Astrocyte (in vitro differentiated cells and primary cell): ENCODE measurements at places on chromosomes 4 and X. TPM values are rescaled to one million over a fixed set of nuclear protein-coding genes. Genes with fewer than 3 reads are reported as not detected.

The DDIT4L gene
- total RNA-seq, result 0.14 and 1.5 TPM in 2 replicates

The IGBP1 gene
- total RNA-seq, result 38.2 and 41.1 TPM in 2 replicates

The BEX4 gene
- 42.9 and 43.4 TPM in 2 replicates for total RNA-seq

The NEXMIF gene
- total RNA-seq, result 0.48 TPM in 2 replicates

The GIMD1 gene
- not detected in 2 replicates for total RNA-seq

The MAOB gene
- total RNA-seq, result 0.20 and 0.77 TPM in 2 replicates

The RTL3 gene
- total RNA-seq, result 0.95 and 1.7 TPM in 2 replicates

The GABRG1 gene
- total RNA-seq, result not detected in 2 replicates

The AREG gene
- total RNA-seq, result 0.79 and 1.5 TPM in 2 replicates

The KIF4A gene
- 1.7 and 3.0 TPM in 2 replicates for total RNA-seq

The RAB33A gene
- total RNA-seq, result 1.7 and 1.9 TPM in 2 replicates

The PPP1R2C gene
- total RNA-seq, result not detected in 2 replicates

The CPLX1 gene
- total RNA-seq, result 0.41 and 1.9 TPM in 2 replicates

The BRS3 gene
- total RNA-seq, result not detected in 2 replicates

The GPR173 gene
- total RNA-seq, result 8.1 and 8.2 TPM in 2 replicates

The ITIH6 gene
- not detected in 2 replicates for total RNA-seq

The EDNRA gene
- 6.4 and 9.3 TPM in 2 replicates for total RNA-seq

The PARM1 gene
- 1.2 and 2.4 TPM in 2 replicates for total RNA-seq

The CT45A2 gene
- not detected in 2 replicates for total RNA-seq

The TMEM31 gene
- 0.43 TPM in 1 of 2 replicates, not detected in the other for total RNA-seq

The CDX4 gene
- not detected in 2 replicates for total RNA-seq

The SPANXC gene
- total RNA-seq, result not detected in 2 replicates

The PDZD4 gene
- total RNA-seq, result 9.9 and 13.1 TPM in 2 replicates

The NAP1L3 gene
- total RNA-seq, result 10.8 and 11.3 TPM in 2 replicates

The DKK2 gene
- 2.1 and 3.3 TPM in 2 replicates for total RNA-seq

The MAGEA12 gene
- total RNA-seq, result 0.62 and 0.98 TPM in 2 replicates

The PAK3 gene
- total RNA-seq, result 13.7 TPM in 2 replicates

The KDR gene
- total RNA-seq, result 2.5 TPM in 2 replicates

The RNF150 gene
- total RNA-seq, result 4.1 and 5.2 TPM in 2 replicates

The SRPK3 gene
- not detected in 2 replicates for total RNA-seq

The AWAT1 gene
- not detected in 2 replicates for total RNA-seq

The IQSEC2 gene
- 8.2 and 9.2 TPM in 2 replicates for total RNA-seq

The PDCL2 gene
- total RNA-seq, result not detected in 2 replicates

The RAB41 gene
- total RNA-seq, result not detected in 2 replicates

The SUPT20HL1 gene
- total RNA-seq, result not detected in 2 replicates

The SSX4 gene
- total RNA-seq, result not detected in 2 replicates

The BBS12 gene
- 4.5 and 4.7 TPM in 2 replicates for total RNA-seq

The C1QTNF7 gene
- not detected in 2 replicates for total RNA-seq

The ADH7 gene
- total RNA-seq, result not detected in 2 replicates

The SNCA gene
- total RNA-seq, result 25.1 and 27.3 TPM in 2 replicates

The POU4F2 gene
- not detected in 2 replicates for total RNA-seq
